ENCODE measurements at places on chromosomes 11 and 22.
A peak's percentile ranks its signal among the peaks of the same experiment; 100 is the strongest.

DNA sequence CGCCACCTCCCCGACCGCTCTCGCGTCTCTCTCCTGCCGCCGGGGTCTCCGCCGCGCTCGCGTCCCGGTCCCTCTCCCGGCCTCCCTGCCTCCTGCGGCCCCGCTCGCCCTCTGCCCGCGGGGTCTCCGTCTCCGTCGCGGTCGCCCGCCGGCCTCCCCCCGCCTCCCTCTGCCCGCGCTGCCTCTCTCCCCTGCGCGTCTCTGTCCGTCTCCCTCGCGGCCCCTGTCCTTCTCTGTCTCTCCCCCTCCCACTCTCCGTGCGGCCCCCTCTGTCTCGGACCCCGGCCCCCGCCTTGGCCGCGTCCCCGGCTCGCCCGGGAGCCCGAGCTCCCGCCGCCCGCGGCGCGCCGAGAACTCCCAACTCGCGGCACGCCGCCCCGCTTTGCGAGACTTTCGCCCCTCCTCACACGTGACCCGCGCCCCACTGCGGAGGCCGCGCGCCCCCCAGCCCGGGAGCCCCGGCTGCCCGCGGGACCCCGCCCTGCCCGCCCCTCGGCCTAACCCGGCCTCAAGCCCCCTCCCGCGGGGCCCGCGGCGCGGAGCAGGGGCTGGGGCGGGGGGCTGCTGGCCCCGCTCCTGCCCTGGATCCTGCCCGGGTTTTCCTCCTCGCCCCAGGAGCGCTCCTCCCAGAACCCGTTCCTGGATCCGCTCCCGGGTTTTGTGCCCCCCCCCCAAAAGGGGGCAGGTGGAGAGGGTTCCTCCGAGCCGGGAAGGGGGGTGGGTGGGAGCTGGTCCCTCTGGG is 702 bp upstream of the KCNJ4 start:
- no peak for DNase-seq
- H3K4me3 ChIP-seq, result peak overlapping the region; percentile 66
- H3K4me1 ChIP-seq, result peaks cover 42% of the 10 kb centered on the region
- peak overlapping the region; percentile 75 for H3K27ac ChIP-seq
- no peaks in the 10 kb centered on the region for H3K27me3 ChIP-seq
- no peaks in the 10 kb centered on the region for H3K36me3 ChIP-seq

DNA sequence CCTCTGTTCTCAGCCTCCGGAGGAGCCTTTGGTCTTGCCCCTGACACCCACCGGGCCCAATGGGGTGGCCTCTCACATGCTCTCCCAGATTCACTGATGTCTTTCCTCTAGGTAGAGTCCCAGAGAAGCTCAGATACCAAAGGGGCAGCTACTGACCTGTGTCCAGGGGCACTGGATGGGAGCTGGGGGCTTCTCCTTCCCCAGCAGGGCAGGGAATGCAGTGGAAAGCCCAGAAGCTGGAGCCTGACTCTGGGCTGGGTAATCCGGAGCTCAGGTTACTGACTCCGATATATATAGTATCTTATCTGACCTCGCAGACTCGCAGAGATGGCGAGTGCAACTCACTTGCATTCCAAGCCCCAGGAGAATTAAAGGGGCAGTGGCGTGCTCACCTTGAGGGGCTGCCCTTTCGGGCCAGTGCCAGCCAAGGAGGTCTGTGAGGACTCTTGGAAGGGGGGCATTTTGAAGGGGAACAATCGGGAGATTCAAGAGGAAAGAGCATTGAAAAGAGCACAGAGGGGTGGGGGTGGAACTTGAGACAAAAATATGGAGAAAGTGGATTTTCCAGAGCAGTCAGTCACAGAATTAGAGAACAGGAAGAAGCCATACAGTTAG is 2.5 kb downstream of the USP2 start:
- H3K27me3 ChIP-seq, result no peaks in the 10 kb centered on the region
- H3K4me1 ChIP-seq, result no peaks in the 10 kb centered on the region
- peak overlapping the region; percentile 94 for H3K27ac ChIP-seq
- H3K36me3 ChIP-seq, result no peaks in the 10 kb centered on the region
- no peak for DNase-seq

DNA sequence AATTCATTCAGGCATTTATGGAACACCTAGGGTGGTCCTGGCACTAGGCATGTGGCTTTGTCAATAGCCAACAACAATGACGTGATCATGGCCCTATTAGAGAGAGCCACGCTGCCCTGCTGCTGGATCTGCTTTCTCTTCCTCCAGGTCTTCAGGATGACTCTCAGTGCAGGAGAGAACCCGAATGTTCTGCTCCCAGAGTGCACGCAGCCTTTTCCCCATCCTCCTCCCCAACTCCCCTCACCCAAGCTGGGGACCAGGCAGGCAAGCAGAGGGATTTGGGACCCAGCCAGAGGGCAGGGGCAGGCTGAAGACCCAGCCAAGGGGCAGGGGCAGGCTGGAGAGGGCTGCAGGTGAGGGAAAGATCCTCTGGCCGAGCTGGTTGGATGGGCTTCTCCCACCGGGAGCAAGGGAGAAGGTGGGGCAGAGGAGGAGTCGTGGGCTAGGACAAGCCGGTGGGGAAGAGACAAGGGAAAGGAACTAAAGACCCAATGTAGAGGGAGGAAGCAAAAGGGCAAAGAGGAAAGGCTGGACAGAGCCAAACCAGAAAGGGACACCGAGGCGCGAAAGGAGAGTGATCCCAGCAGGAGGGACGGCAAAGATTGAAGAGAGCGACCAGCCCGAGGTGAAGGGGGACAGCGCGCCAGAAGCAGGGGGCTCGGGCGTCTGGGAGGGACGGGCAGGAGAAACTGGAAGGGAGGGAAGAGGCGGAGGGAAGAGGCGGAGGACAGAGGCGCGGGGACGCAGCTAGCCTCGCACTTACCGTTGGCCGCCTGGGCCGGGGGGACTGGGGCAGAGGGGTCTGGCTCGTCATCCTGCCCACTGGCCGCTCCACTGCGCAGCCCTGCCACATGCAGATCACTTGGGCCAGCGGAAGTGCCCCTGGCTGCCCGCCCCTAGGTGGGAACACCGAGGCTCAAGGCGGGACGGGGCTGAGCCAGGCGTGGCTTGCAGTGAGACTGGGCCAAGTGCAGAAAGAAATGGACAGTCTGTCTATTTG is at the start of gene KCTD14:
Gene KCTD14 (minus strand): TSS at position 880 of the 1,000 bp plus-strand sequence. CDS start 27 bp downstream, at position 853.
- H3K27ac ChIP-seq, result no peak within 1 kb of the TSS
- H3K27me3 ChIP-seq, result no peaks in the 10 kb centered on the region
- no peak for DNase-seq
- peaks cover 8% of the 10 kb centered on the region for H3K4me1 ChIP-seq
- no peaks in the 10 kb centered on the region for H3K36me3 ChIP-seq
- peak within 1 kb of the TSS; percentile 23 for H3K4me3 ChIP-seq

- no peaks in the 10 kb centered on the region for H3K27me3 ChIP-seq
- H3K36me3 ChIP-seq, result no peaks in the 10 kb centered on the region
- no peak for DNase-seq
These were observed 33.8 kb downstream of the SYT13 start for GRCh38 chr11:45252134-45252856.

All from right atrium auricular region (tissue), 2 donors.